NCI-H2081 treated with DMSO at 0.1 percent for 48 hours (cell line): ENCODE measurements at places on chromosomes 5 and 9.

DNA sequence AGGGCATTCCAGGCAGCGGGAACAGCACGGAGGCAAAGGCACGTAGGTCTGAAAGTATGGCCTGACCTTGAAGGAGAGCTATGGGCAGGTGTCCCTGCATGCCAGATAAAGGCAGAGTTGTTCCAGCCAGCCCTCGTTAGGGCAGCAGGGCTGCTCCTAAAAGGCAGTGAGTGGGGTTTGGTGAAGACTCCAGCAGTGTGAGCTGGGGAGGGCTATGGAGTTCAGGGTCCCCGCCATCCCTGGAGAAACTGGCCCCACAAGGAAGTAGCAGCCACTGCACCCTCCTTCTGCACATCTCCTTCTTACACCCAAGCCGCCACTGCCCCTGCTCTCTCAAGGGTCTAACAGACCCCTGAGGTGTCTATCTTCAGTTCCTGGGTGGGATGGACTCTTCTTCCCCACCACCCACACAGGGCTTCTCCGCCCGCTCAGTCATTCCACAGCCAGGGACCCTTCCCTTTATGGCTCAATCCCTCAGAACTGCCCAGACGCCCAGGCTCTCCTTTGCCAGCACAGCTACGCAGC is 1.4 kb downstream of the AKNA start:
- DNase-seq = no peak

DNA sequence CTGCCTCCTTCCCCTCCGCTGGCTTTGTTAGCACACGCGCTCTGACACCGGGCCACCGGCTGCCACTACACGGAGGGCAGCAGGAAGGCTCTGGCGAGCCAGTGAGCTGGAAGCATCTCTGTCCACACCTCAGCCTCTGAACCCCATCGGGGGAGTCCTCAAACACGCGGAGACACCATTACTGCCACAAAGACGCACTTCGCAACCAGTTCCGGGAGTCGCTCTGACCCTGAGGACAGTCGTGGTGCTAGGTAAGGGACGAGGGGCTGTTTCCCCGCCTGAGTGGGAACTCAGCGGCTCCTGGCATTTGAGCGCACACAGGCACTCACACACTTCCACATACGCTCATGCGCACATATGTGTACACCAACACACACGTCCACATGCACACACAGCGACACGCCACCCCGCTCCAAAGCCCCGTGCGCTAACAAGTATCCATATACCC is 160.0 kb downstream of the C9orf152 start:
- no peak for DNase-seq

- no peak for DNase-seq
Measured at GRCh38 chr9:137369061-137369787, 53.7 kb downstream of the EXD3 start.

DNA sequence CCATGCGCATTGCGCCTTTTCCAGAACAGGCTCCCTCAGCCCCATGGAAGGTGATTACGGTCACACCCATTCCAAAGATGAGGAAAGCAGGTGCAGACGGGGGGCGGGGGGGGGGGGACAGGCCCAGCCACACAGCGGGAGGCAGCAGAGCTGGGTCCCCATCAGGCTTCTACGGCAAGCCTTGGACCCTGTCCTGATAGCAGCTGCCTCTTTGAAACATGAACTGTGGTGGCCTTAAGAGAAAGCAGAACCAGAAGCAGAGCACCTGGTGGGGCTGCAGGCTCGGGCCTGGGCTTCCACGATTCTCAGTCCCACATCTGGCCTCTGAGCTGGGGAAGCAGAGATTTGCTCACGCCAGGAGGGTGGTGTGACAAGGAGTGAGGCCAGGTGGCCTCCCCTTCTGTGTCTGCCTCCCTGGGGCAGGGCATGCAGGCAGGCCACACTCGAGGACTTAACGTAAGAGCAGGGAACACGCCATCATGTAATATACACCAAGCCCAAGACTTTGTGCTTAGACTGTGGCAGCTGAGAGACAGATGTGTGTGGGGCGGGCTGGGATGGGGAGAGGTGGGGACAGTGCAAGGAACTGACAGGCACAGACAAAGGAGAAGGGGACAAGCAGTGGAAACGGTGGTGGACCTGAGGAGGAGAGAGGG is 14.2 kb upstream of the PHYKPL start:
- DNase-seq = no peak

DNA sequence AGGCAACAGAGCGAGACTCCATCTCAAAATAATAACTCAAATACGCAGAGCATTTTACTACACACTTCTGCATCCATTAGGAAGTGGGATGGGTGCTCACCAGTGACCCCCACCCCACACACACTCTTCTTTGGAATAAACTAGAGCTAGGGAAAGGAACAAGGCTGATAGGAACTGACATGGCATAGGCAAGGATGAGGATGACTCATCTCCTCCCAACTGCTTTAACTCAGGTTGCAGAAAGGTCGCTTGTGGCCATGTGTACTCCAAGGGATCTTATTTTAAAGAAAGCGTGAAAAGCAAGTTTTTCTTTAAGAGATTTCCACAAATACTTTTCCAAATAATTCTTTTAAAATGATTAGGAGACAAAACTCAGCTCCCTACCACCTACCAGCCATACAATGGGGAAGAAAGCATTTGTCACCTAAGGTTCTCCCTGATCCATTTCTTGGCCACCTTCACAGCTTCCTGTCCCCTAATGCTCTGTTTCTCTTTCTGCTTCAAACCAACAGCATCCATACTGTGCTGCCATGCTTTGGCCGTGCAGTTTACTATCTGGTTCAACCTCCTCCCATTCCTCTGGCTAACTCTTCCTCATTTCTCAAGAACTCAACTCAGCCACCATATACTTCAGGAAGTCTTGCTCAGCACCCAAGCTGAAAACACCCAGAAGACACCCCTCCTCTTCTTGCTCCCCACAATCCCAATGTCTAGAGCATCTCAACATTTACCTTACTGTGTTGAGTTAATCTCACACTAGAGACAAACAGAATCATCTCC is 211.9 kb downstream of the ACTL7B start:
- no peak for DNase-seq

GRCh38 chr9:17739736-17740135 is 160.9 kb downstream of the SH3GL2 start:
- DNase-seq = no peak

DNA sequence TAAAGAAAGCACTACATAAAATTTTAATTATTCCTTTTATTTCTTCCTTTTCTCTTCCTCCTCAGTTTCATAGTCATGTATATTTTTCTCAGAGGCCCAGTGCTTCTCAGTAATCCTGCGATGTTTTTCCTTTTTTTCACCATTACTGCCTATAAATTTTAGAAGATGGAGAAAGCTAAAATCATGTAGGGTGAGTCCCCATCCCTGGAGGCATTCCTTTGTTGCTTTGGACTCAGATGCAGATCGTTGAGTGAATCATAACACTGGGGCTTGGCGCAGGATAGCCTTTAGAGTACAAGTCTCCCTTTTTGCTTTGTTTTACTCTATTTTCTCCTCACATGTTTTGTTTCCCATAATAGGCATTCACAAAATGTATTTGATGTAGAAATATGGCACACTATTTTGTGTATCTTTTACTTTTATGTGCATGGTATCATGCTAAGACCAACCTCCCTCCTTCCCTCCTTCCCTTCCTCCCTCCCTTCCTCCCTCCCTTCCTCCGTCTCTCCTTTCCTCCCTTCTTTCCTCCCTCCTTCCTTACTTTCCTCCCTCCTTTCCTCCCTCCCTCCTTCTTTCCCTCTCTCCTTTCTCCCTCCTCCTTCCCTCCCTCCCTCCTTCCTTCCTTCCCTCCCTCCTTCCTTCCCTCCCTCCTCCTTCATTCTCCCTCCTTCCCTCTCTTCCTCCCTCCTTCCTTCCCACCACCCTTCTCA is 72.4 kb downstream of the NUDT12 start:
- no peak for DNase-seq

GRCh38 chr5:63152871-63153270 is 574.3 kb downstream of the LRRC70 start:
- DNase-seq = no peak

DNA sequence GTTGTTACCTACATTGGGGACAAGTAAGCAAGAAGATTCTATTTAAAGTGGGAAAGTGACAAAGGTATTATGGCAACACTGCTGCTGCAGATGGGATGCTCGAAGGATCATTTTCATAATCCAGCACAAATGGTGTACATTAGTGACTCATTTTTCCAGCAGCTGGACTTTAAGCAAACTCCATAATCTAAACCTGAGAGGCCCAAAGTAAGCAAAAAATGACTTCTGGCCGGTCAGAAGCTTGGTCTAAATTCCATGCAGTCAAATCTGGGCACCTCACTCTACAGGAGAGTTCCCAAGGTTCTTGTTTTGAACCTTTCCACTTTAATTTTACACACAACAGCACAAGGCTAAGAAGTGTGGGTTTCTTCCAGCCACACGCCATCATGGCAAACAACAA is 43.6 kb upstream of the TRAF1 start:
- DNase-seq = no peak

DNA sequence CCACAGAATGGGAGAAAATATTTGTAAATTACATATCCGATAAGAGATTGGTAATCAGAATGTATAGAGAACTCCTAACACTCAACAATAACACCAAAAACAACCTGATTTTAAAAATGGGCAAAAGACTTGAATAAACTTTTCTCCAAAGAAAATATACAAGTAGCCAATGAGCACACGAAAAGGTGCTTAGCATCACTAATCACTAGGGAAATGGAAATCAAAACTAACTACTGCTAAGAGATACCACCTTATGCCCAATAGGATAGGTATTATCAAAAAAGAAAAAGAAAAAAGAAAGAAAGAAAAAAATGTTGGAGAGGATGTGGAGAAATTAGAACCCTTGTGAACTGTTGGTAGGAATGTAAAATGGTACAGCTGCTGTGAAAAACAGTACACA is 212.1 kb downstream of the TLR4 start:
- DNase-seq = no peak

DNA sequence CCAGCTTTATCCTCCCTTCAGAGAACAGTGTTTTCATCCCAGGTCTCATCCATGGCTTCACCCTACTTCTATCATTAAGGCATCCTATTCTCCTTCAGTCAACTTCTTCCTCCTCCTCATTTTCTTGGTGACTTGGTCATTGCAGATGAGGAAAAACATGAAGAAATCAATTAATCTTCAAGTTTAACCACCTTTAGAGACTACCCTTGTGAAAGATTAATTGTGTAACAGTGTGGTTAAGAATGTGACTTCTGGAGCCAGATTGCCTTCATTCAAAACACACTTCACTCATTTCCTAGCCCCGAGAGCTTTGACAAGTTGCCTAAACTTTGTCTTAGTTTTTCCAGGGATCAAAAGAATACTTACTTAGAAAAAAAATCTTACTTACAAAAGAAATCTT is 110.0 kb downstream of the STK32A start:
- no peak for DNase-seq

DNA sequence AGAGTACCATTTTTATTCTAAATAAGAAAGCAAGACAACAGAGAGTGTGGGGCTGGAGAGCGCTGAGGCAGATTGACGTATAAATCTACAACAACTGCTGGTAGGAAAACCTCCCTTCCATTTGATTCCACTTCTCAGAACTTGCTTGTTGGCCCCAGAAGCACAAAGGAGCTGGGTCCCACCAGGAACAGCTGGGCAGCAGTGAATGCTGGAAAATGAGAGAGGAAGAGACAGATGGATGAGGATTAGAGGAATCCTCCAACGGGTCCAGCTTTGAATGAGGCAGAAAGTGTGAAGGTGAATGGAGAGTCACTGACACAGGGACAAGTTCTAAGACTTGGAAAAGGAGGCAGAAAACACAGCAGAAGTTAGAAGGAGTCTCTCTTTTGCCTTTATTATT is 14.8 kb downstream of the TAS2R1 start:
- DNase-seq = no peak

GRCh38 chr5:106545325-106545724 is 1125.4 kb downstream of the EFNA5 start:
- DNase-seq = no peak

GRCh38 chr9:92721548-92721947 is 43.1 kb downstream of the BICD2 start:
- no peak for DNase-seq

DNA sequence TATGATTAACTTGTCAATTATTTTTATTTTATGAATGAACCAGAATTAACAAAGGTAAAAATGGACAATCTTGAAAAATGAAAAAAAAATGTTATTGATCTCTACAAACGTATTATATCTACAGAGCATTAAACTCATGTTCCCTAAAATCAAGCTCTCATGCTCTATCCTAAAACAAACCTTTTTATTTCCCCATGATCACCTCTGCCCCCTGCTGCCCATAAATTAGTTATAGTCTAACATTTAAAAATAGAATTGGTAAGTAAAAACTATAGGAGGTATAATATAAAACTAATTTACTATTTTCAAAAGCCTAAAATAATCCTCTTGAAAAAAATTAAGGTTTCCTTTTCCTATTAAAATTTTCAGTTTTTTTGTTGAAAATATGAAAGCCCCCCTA is 168.0 kb upstream of the POU5F2 start:
- no peak for DNase-seq

- DNase-seq = no peak
Measured at GRCh38 chr5:170533383-170533782, 29.6 kb downstream of the KCNIP1 start.

GRCh38 chr5:69252437-69252836 is 17.8 kb downstream of the CDK7 start:
- DNase-seq = no peak

GRCh38 chr5:107157809-107158208 is 512.9 kb downstream of the EFNA5 start:
- DNase-seq = no peak

- no peak for DNase-seq
Measured at GRCh38 chr9:99057665-99058625, 47.0 kb upstream of the TGFBR1 start.

GRCh38 chr5:119269061-119269944 is 86.5 kb upstream of the TNFAIP8 start:
- no peak for DNase-seq

DNA sequence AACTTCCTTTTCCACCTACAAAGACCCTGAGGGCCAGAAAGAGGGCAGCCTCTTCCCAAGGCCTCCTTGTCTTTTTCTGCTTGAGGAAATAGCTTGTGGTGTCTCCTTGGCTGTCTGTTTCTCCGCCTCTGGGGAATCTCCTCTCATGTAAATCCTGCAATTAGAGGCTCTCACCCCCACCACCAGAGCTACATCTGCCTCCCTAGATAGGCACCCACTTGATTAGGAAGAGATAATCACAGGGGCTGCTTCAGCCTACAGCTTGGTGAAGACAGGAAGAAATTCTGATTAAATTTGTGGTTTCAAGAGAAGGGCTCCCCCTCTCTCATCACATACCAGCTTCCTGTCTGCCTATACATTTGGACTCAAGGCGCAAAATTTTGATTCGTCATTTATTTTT is 75.6 kb downstream of the TLR4 start:
- DNase-seq = no peak

DNA sequence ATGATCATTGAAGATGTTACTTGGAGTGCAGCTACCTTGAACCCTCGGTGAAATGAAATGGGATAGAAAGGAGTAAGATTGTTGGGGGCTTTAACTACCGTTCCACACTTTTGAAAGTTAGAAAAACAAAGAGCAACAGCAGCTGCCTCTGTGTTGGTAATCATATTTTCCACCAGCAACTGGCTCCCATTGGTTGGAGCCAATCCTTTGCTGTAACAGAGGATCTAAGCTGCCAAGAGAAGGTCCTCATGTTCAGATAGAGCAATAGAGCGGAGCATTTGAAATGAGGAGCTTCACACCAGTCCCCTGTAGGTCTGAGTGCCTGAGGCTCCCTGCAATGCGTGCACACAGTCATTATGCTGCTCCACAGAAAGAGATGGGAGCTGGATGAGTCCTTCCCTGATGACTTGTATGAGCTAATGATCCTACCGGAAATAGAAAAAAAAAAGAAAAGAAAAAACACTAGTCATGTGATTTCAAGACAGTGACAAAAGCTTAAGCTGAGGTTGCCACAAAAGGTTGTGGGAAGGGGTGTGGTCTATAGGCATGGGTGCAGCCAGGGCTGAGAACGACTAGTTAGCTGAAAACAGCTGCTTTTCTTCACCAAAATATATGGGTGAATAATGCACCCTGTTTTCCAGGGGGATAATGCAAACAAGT is 300.7 kb downstream of the MLLT3 start:
- no peak for DNase-seq
